Adrenal gland (tissue), 19 donors: ENCODE measurements at places on chromosomes 12 and 14.

DNA sequence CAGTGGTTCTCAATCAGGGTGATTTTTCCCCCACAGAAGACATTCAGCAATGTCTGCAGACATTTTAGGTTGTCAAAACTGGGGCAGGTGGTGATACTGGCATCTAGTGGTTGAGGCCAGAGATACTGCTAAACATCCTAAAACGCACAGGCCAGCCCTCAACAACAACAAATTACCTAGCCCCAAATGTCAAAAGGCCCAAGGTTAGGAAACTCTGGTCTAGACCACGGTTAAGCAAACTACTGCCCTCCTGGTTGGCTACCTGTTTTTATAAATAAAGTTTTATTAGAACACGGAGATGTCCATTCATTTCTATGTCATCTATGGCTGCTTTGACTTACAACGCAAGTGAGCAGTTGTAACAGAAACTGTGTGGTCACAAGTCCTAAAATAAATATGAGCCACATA, 186.7 kb downstream of the EFCAB11 start:
- DNase-seq, result peak; percentile 36

- no peak for DNase-seq
These were observed 129.7 kb downstream of the SYT1 start for GRCh38 chr12:78994168-78994791.

DNA sequence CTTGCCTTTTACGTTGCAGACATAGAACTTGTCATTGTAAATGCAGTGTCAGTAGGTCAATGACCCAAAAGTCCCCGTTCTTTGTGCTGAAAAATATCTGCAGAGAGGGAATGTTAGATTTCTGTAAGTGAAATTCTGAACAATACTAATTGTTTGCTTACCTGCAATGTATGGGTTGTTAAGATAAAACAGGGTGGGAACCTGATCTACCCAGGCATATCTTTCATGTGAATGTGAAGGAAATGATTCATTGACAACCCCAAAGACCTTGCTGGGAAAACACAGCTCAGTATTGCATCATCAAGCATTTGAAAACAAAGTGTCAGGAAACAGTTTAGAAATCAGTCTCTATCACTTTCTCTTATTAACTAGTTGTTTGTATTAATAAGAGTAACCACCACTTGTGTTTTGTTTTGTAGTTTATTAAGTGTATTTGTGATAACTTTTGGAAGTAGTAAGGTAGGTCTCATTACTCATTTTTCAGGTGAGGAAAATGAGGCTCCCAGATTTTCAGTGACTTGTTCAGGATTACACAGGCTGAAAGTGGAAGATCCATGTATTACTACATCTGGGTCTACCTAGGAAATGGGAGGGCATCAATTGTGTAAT, 57.9 kb upstream of the SLC38A2 start:
- DNase-seq, result no peak

DNA sequence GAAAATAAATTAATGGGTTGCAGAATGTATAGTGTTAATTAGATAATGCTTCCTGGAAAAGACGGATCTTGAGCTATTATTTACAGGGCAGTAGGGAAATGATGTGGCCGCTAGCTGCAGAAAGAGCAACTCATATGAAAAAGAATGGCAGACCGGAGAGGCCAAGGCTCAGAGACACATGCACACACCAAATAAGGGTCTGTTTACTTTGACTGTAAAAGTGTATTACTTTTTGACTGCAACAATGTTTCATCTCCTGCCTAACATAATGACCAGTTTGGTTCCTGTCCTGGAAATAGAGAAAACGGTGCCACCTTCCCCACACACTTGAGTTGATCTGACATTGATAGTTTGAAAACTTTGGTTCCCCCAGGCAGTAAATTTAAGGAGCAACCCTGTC, 290.9 kb downstream of the CACNA1C start:
- DNase-seq, result no peak

- no peak for DNase-seq
These were observed 26.4 kb downstream of the HCFC2 start for GRCh38 chr12:104090685-104091084.

- DNase-seq, result no peak
These were observed 22.7 kb downstream of the PAWR start for GRCh38 chr12:79668113-79668512.

GRCh38 chr14:97198813-97199212, 401.6 kb downstream of the VRK1 start:
- no peak for DNase-seq

DNA sequence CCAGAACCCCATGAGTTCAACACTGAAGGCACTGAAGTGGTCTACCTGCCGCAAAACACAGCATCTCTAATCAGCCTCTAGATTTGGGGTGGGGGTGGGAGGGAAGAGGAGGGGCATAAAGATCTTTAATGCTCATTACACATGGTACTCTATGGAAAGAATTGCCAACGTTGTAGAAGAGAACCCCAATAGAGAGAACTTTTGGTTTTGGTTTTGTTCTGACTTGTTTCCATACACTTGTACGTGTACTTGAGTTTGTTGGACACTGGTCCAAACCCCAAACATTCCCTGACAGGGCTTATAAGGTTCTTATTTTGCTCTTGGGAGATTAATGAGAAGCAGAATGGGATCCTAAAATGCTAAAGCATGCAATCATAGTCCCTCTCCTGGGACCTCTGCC, 31.0 kb downstream of the GNPTAB start:
- DNase-seq, result no peak

DNA sequence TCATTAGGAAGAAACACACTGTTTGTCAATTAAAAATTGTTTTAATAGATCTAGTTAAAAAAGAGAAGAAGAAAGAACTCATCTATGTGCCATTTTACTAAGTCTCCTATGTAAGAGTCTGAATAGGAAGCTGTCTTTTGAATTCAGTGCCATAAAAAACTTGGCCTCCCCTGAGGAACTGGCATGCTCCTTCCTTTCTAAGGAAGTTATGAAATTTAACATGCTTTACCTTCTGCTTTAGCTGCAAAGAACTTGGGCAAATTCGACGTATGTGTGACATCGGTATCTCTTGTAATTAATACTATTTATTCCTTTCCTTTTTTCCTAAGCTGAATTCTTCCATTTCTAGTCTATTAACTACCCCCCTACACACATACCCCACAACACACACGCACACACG, 12.5 kb downstream of the TM7SF3 start:
- no peak for DNase-seq

- peak; percentile 25 for DNase-seq
These were observed 6.3 kb upstream of the CDH24 start for GRCh38 chr14:23063601-23064000.
